Activated CD4-positive, alpha-beta T cell treated with anti-CD3 and anti-CD28 coated beads, Interleukin-2, amount 10 ng/mL, durations not matched to agents 7 days and 5 days (primary cell): ENCODE measurements at places on chromosomes 4 and X. TPM values are rescaled to one million over a fixed set of nuclear protein-coding genes. Genes with fewer than 3 reads are reported as not detected.
A peak's percentile ranks its signal among the peaks of the same experiment; 100 is the strongest.

TSPAN7 gene
- total RNA-seq: 0.21 TPM

ZXDA gene
- total RNA-seq: 4.6 TPM

JAKMIP1 gene
- 10.9 TPM for total RNA-seq

KLHL2 gene
- total RNA-seq: 30.1 TPM

NKX6-1 gene
- total RNA-seq: not detected

GABRE gene
- not detected for total RNA-seq

- no peak for DNase-seq
Observed at GRCh38 chr4:87375719-87376291, 15.2 kb downstream of the HSD17B11 start.

- no peak for DNase-seq
Observed at GRCh38 chr4:7632971-7633370, 198.2 kb upstream of the PSAPL1 start.

DNA sequence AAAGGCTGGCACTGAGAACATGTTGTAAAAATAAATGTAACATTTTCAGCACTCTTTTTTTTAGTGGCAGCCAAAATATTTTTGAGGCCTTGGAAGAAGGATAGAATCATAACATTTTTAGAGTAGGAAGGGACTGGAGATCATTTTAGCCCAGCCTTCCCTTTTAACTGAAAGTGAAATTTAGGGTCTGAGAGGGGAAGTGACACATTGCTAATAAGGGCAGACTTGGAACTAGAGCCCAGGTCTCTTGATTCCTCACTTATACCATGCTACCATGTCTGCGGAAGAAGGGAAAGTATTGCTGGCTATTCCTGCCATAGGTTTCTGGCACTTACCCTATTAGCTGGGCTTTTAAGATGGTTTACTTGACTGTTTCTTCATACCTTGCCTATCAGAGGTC is 4.8 kb downstream of the WDR44 start:
- DNase-seq: no peak

DNA sequence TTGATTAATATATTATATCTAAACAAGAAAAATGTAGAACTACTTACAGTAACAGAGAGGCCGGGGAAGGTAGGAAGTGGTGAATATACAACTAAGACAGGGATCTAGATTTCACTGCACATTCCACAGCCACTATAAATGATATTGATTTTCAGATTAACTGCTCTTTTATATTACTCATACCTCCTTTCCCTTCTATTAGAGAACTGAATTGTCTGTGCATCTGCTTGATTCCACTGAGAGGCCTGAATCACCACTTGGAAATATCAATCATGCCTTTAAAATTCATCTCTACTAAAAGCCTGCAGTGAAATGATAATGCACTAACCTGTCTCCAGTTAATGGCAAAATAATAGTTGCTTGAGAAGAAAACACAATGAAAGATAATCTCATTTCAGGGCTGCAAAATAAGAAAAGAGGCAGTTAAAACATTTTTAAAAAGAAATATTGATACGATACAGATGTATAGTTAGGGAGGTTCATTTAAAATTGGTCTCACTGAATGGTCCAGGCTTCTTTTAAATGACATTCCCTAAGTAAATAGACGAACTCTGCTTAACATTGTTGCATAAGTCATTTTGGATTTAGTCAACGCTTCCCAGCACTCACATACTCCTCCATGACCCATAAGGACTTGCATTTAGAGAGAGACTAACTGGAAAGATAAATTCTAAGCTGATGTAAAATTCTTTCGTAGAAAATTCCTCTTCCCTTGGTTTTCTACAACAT is 3.8 kb downstream of the ANTXR2 start:
- no peak for DNase-seq

DNA sequence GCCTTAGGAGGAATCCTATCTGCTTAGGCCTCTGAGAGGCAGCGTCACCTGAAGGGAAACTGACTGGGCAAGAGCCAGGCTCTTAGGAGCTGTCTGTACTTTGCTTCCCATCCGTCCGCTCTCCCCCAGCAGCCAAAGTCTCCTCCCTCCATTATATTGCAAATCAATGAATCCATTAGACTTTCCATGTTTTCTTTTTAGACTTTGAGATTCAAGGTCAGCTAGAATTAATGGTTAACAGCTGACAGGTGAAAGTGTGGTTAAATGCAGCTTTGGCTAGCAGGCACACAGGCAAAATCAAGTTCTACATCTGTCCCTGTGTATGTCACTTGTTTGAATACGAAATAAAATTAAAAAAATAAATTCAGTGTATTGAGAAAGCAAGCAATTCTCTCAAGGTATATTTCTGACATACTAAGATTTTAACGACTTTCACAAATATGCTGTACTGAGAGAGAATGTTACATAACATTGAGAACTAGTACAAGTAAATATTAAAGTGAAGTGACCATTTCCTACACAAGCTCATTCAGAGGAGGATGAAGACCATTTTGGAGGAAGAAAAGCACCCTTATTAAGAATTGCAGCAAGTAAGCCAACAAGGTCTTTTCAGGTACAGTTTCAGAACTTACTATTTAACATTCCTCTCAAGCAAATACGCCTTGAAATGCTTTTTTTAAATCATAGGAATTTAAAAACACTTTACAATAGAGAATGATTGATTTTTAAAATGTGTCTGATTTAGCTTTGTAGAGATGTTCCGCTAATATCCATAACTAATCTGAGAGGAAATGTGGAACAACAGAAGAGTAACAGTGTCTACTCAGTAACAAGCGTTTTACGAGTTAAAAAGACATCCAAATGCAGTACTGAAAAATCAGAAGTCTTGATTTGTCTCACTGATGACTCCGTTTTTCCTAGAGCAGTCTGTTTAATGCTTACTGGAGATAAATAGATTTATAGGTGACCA is at the start of gene F11:
TSS of gene F11 (plus strand) at position 507 of the 970 bp plus-strand sequence. CDS start 948 bp downstream, outside the sequence.
- no peak for DNase-seq

GRCh38 chrX:136529795-136530194 is 2.2 kb upstream of the VGLL1 start:
- DNase-seq: no peak

DNA sequence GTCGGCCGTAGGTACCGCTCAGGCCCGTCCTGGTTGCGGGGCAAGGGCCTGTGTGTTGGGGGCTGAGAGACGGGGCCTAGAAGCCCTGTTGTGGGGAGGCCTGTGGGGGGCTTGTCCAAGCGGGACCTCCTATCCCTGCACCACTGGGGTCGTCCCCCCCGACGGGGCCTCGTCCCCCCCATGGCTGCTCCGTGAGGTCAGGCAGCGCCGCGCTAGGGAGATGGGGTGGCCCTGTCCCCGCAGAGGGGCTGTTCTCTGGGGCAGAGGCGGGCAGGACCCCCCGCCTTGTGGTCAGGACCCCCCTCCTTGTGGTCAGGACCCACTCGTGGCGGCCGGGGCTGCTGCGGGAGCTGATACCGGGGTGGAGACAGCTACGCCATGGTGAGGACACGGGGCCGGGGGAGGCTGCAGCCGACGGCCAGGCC is 12.1 kb upstream of the GTPBP6 start:
- DNase-seq: peak; percentile 5

DNA sequence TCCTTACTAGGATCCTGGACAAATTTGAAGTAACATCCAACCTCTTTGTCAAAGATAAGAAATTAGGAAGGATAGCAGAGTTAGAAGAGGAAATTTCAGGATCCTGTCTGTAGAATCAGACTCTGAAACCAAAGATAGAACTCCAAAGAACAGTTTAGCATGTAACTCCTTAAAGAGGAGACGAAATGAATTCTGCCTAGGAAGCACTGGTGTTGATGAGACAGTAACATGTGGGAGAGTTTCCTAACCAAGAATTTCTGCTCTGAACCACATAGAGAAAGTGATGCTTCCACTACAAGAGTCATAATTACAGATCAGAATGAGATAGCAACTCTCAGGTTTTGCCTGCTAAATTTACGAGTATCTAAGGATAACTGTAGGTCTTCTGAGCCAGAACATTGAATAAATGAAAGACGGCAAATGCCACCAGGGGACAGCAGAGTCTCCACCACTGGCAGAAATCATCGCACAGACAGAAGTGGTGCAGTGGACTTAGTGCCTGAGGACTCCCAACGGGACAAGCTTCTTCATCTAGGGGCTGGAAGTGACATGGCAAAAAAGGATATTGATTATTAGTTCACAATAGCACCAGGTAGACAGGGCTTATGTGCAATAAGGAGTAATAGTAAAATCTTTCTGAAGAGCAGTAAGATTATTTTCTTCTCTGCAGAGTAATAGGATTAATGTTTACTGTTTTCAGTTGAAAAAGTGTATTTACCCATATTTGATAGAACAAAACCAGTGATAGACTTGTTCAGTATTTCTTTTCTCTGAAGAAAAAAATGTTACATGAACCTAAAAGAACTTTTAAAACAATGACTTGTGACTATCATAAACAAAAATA is 6.7 kb upstream of the PPID start:
- DNase-seq: peak; percentile 59

DNA sequence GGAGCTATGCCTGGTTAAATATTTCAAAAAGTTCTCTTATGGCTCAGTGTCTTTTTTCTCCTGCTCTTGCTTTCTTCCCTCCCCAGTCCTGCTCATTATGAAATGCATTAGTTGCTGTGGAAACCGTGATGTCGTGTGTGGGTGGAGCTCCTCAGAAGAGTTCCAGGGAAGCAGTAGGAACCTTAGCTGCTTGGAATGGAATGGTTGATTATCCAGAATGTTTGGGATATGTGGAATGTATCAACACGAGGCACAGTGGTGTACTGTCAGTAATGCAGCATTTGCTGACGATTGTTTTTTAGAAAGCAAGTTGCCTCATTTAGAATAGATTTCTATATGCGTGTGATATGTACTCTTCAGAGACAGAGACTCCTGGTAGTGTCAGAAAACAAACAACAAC is 333.2 kb downstream of the ARHGAP10 start:
- DNase-seq: no peak

GRCh38 chr4:58502839-58503238 is 1392.7 kb upstream of the IGFBP7 start:
- DNase-seq: no peak

- no peak for DNase-seq
Observed at GRCh38 chr4:142218726-142219125, 582.3 kb downstream of the IL15 start.

GRCh38 chr4:142098900-142099545 is 462.6 kb downstream of the IL15 start:
- DNase-seq: no peak

- no peak for DNase-seq
Observed at GRCh38 chr4:146134761-146135445, 40.6 kb upstream of the LSM6 start.

DNA sequence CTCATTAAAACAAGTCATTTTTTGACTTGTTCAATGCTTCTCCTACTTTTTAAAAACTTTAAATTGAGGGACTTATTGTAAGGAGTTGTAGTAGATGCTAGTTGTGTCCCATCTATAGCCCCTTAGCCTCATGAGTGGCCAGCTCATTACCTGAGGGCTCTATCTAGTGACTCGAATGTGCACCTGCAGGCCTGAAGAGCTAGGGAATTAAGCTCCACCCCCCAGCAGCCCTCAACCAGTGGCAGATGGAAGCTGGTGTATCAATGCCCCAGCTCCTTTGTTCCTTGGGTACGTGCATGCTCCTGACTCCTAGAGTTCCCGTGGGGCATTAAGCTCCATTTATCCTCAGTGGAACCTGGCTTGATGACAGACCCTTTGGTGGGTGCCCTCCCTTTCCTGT is 146.7 kb upstream of the FAM9B start:
- DNase-seq: no peak

DNA sequence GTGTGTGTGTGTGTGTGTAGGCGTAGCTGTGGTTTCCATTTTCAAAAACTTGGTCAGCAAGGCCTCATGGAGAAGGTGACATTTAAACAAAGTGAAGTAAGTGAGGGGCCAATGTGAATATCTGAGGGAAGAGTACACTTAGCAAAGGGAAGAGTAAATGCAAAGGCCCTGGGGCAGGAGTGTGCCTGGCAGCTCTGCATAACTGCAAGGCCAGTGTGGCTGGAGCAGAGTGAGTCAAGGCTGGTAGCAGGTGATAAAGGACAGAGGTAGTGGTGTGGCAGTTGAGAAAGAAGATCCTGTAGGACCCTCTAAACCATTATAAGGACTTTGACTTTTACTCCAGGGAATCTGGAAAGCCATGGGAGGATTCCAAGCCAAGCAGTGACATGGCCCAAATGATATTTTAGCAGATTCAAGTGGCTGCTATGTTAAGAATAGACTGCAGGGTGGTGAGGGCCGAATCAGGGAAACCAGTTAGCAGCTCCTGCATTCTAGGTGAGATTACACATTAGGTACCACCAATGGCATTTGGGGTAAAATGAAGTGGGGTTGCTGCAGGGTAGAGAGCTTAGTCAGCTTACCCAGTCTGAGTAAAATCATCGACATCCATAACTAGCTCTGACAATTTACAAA is 5.9 kb upstream of the TBC1D1 start:
- no peak for DNase-seq

- DNase-seq: no peak
Observed at GRCh38 chrX:8179656-8180055, 8.6 kb upstream of the VCX2 start.

DNA sequence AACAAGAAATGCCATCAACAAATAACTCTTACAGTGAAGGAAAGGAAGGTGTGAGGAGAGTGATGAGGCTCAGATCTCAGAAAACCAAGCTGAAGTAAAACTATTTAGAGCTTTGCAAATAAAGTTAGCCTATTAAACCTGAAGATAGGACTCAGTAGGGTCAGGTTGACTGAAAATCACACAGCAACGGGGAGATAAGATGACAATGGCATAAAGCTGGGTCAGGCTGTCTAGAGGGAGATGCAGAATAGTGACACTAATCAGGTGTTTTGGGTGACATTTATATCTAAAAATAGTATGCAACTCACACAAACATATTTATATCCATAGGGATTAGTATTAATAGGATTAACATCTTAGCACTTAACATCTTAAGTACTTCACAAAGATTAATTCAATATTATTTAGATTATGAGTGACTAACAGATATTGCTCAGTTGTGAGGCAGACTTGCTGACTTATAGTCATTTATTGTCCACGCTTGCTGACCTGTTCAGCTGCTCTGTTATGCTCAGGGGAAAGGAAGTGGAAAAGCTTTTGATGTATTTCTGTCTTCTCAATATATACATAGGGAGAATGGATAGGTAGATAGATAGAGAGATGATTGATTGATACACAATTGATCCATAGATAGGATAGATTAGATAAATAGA is 130.7 kb upstream of the GUCY1A1 start:
- no peak for DNase-seq

DNA sequence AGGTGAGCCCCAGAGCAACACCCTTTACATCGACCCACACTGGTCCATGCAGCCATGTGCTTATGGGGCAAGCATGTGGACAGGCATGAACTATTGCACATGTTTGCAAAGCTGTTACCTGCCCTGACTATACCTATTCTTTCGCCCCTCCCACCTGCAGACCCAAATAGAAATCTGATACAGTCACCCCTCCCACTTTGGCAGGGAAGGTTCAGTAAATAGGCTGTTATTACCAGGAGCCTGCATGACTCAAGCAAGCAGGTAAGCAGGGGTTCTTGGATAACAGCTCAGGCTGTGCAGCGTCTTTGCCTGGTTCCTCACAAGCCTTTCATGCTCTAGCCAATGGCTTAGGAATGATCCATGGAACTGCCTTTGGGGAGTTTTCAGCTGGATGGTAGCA is 122.7 kb upstream of the DIPK2B start:
- DNase-seq: no peak

DNA sequence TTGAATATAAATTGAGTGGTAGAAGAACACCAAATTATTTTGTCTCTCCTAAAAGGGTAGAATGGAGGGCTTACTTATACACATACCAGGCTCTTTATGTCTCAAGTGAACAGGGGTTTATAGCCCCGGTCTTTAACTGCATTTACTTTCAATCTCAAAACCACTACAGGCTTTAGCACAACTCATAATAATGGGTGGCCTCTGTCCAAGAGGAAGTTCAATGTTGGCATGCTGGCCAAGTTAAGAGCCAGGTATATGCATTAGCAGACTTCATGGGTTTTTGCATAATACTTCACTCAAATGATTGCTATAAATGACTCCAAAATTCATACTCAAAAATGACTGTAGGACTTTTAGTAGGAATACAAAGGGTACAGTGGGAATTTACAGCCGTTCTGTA is 118.5 kb upstream of the OTUD4 start:
- no peak for DNase-seq
